Ecto neural progenitor cell (in vitro differentiated cells): ENCODE measurements at places on chromosomes 12 and 14.
A peak's percentile ranks its signal among the peaks of the same experiment; 100 is the strongest.

GRCh38 chr12:97246368-97246767 is 216.2 kb upstream of the RMST start:
- no peak for DNase-seq

GRCh38 chr14:92058006-92058917 is 18.4 kb upstream of the TRIP11 start:
- no peak for DNase-seq

GRCh38 chr14:69891422-69891821 is 12.2 kb downstream of the SMOC1 start:
- DNase-seq = no peak

GRCh38 chr14:68250927-68251768 is 431.6 kb downstream of the RAD51B start:
- no peak for DNase-seq

GRCh38 chr12:22541496-22542155 is 2.7 kb downstream of the C2CD5 start:
- DNase-seq = no peak

GRCh38 chr14:22996768-22997654 is 12.9 kb downstream of the C14orf93 start:
- DNase-seq = no peak

GRCh38 chr14:51859131-51859530 is 1.3 kb upstream of the GNG2 start:
- DNase-seq = no peak

- no peak for DNase-seq
Observed at GRCh38 chr12:130136509-130137039, 25.7 kb upstream of the FZD10 start.

DNA sequence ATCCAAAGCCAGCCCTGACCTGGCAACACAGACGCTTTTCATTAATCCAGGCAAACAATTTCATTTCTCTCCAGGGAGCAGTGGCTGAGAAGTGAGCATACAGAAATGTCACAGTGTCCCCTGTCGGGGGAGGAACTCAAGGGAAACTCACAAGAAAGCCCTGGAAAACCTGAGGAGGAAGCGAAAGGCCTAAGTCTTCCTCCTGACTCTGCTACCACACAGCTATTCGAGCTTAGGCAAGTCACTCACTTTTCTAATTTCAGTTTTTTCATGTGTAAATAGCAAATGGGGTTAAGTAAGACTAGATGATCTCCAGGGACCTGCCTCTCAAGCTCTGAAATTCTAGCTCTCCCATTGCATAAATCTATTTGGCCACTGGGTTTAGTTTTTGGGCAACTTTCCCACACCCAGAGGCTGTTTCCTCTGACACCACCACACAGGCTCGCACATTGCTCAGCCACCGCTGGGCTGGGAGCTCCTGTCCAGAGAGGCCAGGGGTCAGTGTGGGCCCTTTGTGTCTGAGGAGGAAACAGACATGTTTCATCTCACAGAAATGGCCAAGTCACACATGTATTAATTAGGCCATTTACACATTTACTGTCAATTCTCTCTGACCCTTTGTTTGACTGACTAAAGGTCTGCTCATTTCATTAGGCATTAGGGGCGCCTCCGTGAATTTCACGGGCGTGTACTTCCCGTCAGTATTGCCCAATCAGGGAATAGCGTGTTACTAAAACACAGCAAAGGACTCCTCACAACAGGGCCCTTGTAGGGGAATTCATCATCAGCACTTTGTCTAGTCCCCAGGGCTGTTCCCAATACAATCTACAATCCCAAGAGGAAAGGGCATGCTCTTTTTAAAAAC is 9.8 kb upstream of the PNMA1 start:
- DNase-seq = no peak

GRCh38 chr14:71289536-71289935 is 382.3 kb downstream of the PCNX1 start:
- DNase-seq = no peak

DNA sequence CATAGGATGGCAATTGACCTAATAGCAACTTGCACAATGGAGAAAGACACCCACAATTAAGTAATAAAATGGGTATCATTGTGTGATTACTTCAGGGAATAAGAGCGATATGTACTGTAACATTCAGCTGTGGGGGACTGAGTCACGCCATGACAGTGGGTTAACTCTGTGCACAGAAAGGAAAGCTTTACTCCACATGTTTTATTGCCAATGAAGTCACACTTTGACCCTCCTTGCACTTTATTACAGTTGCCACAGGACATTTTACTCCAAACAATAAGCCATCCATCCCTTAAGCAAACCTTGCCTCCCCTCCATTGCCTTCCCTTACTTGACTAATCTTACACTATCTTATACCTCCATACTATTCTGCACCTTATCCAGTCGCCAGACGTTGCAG is 403.1 kb downstream of the VRK1 start:
- no peak for DNase-seq

GRCh38 chr12:19095756-19096480 is 33.6 kb upstream of the PLEKHA5 start:
- no peak for DNase-seq

- DNase-seq = no peak
Observed at GRCh38 chr12:92403210-92404175, 257.8 kb upstream of the BTG1 start.

DNA sequence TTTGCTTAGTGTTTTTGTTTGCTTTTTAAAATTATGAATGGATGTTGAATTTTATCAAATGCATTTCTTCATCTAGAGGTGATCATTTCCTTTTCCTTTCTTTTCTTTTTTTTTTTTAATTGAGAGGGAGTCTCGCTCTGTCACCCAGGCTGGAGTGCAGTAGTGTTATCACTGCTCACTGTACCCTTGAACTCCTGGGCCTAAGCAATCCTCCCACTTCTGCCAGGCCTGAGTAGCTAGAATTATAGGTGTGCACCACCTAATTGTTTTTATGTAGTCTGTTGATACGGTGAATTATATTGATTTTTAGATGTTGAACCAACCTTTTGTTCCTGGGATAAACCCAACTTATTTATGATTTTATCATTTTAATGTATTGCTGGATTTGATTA is 1.5 kb upstream of the CDKL1 start:
- DNase-seq = no peak

GRCh38 chr14:92719890-92720323 is 28.5 kb downstream of the LGMN start:
- DNase-seq = no peak

- DNase-seq = no peak
Observed at GRCh38 chr12:49698619-49699545, 8.3 kb downstream of the FMNL3 start.

DNA sequence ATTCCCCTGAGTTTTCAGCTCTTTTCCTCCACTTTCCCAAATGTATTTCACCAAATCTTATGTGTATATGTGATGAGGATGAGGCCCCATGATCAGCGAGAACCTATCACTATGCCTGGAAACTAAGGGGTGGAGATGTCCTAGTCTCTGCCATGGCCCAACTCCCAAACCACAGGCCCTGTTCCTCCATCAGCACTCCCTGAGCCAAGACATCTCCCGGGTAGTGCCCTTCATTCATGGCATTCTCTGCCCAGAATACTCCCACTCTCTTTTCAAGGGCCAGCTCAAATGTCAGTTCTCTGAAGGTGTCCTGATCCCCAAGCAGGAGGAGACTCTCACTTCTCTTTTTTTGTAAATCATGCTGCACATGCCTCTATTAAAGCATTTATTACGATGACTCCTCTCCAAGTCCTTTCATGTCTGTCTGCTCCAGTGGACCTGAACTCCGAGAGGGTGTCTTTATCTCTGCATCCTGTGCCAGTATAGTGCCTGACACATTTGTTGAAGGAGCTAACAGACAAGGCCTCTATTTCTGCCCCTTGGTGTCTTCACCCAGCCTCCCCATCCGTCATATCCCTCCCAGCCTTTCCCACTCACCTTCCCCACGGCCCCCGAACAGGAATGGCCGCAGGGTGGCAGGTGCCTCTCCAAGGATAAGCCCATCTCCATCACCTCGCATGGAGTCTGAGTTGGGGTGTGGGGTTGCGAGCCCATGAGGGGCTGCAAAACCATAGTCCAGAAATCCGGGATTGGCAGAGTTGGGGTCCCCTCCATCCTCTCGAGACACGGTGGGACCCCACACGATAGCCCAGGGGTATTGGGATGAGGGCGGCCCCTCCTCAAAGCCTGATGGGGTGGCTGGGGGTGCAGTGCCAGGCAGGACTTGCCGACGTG is 3.7 kb downstream of the PIANP start:
- no peak for DNase-seq

GRCh38 chr12:59615392-59616165 is 19.8 kb downstream of the SLC16A7 start:
- no peak for DNase-seq

- DNase-seq = no peak
Observed at GRCh38 chr12:66800046-66800445, 121.2 kb upstream of the GRIP1 start.

GRCh38 chr14:100215330-100215885 is 23.5 kb upstream of the YY1 start:
- no peak for DNase-seq

DNA sequence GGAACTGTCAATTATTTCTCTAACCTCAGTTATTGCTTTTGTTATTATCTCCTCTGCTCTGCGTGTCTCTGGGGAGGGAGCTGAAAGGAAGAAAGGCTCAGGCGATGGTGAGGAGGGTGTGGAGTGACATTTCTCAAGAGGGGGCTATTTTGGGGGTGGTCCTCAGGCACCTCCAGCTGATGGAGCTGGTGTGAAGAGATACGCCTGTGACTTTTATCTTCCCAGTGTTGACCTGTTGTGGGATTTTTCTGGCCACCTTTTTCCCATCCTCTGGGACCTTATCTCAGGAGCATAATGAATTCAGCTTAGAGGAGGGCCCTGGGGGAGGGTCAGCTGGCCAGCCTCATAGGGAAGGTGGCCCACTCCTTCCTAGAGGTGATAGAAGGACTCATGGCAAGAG is 26.4 kb downstream of the KCNA5 start:
- no peak for DNase-seq

DNA sequence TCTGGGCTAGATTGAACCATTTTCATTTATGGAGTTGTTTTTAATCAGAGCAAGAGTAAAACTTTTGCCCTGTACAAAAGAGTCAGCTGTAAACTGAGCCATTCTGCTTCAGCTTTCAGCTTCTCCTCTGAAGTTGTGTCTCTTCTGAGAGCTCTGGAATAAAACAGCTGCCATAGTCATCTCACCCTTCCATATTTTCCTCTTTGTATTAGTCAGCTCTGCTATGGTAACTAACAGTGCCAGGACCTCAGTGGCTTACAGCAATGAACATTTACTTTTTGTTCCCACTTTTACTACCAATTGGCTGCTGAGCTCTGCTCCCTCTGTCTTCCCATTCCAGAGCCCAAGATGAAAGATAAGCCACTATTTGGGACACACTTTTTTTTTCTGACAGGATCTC is 178.5 kb downstream of the DAD1 start:
- DNase-seq = no peak

- DNase-seq = no peak
Observed at GRCh38 chr12:49872781-49873181, 29.9 kb upstream of the BCDIN3D start.

GRCh38 chr12:122949816-122950675 is 16.2 kb downstream of the ABCB9 start:
- DNase-seq = no peak

DNA sequence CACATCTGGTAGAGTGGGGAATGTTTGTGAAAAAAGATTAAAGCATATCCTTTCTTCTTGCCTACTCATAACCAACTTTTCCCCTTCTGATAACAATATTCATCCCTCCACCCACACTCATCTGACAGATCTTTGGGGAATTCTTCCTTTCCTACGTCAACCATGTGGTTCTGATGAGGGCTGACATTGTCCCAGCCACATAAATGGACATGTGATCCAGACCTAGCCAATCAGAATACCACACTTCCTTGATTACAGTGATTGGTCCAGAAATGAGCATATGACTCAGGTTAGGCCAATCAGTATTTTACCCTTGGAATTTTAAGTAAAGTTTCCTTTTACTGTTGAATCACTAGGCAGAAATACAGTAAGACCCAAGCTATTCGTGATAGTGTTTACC is 58.9 kb downstream of the GPR65 start:
- DNase-seq = no peak

GRCh38 chr14:45902241-45902640 is 649.2 kb upstream of the MIS18BP1 start:
- no peak for DNase-seq

DNA sequence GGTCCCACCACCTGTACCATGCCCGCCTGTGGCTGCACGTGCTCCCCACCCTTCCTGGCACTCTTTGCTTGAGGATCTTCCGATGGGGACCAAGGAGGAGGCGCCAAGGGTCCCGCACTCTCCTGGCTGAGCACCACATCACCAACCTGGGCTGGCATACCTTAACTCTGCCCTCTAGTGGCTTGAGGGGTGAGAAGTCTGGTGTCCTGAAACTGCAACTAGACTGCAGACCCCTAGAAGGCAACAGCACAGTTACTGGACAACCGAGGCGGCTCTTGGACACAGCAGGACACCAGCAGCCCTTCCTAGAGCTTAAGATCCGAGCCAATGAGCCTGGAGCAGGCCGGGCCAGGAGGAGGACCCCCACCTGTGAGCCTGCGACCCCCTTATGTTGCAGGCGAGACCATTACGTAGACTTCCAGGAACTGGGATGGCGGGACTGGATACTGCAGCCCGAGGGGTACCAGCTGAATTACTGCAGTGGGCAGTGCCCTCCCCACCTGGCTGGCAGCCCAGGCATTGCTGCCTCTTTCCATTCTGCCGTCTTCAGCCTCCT is 1.1 kb downstream of the INHBE start:
- peak; percentile 82 for DNase-seq

DNA sequence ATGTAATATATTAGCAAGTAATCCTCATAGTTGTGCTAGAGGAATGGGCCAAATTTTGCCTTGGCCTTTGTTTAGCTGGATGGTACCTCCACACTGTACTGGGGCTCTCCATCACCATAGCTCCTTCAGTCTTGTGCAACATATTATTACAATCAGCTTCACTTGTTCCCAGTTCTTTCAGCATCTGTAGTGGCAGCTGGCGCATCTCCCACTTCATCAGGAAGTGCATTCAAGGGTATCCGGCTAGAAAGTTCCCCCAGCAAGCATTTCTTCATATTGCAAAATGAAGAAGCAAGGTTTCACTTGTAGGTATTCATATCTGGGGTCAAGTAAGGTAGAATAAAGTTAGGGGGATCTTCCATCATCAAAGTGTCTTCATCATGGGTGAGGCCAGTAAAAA is 123.7 kb downstream of the IGF1 start:
- DNase-seq = no peak

- no peak for DNase-seq
Observed at GRCh38 chr14:94143711-94144110, 14.3 kb upstream of the IFI27L2 start.

DNA sequence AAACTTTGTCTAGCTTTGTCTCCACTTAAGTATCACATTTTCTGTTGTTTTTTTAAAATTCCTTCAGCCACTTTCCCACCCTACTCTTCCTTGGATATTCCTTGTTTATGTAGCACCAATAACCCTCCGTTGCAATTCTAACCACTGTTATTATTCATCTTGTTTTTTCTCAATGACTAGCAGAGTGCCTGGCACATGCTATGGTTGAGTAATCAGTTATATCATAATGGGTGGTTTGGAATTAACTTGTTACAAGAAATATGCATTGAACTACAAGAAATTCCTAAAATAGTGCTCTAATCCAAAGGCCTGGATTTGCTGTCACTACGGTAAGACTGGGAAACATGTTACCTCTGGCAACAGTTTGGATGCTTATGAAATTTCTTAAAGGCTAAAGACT is 756.6 kb downstream of the NOVA1 start:
- DNase-seq = no peak
